ENCODE measurements at places on chromosomes 12 and 14.

DNA sequence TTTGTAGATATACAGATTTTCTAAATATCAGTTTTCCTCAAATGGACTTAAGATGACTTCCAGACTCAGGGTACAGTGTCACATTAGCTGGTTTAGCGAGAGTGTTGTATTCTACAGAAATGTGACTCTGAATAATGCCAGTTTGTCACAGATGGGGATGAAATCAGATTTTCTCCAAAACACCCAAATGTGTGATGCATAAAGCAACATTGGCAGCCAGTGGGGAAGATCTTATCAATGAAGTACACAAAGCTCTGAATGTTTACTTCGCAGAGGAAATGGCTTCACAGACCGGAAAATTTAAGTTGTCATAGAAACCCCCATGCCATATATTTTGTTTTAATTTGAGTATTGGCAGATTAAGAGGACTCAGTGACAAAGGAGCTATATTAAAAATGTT, 29.9 kb downstream of the ANO4 start:
- DNase-seq, result no peak

- no peak for DNase-seq
Observed at GRCh38 chr12:9104767-9105423, 10.8 kb downstream of the A2M start.

GRCh38 chr14:88681755-88682494, 110.8 kb downstream of the EML5 start:
- DNase-seq, result no peak

- DNase-seq, result no peak
Observed at GRCh38 chr12:91384366-91384765, 201.7 kb upstream of the DCN start.

DNA sequence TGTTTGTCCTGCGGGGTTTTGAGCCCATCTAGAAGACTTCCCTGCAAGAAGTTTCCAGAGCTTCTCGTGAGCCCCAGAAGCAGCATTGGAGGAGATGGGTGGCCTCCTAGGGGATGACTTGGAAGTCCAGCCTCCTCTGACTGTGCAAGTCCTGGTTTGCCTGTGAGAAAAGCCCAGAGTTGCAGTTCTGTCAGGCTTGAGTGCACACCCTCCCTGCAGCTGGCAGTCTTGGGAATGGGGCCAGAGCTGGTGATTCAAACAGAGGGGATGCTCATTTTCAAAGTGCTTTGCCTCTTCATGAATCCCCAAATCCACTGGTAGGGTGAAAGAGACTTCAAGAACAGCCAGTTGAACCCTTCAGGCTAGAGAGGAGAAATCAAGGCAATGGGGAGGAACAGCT, 3.9 kb upstream of the PPP1R1A start:
- peak; percentile 13 for DNase-seq

- no peak for DNase-seq
Observed at GRCh38 chr14:105323663-105324062, 9.1 kb downstream of the PACS2 start.

- no peak for DNase-seq
Observed at GRCh38 chr12:90839346-90839745, 115.6 kb downstream of the CCER1 start.

- no peak for DNase-seq
Observed at GRCh38 chr12:96623656-96624217, 134.4 kb downstream of the CFAP54 start.

GRCh38 chr12:108425238-108425795, 86.2 kb upstream of the CMKLR1 start:
- no peak for DNase-seq

DNA sequence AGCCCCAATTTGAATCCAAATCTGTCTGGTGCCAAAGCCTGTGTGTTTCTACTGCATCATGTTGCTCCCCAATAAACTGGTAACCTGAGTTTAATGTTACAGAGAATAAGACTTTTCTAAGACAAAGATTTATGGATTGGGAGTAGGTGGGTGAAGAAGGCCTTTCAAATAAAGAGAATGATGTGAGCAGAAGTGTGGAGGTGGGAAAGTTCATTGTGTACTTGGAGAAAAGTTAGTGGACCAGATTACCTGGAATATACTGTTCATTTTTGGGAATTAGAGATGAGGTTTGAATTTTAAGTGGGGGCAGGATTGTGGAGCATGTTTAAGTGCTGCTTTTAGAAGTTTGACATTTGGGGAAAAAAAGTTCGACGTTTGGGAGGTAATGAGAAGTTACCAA, 3.1 kb downstream of the FRS2 start:
- DNase-seq, result no peak

- no peak for DNase-seq
Observed at GRCh38 chr12:96371790-96372699, 28.2 kb downstream of the CDK17 start.

Data from fibroblast of lung (primary cell).